Neural crest cell (in vitro differentiated cells): ENCODE measurements at places on chromosomes 7 and 10. TPM values are rescaled to one million over a fixed set of nuclear protein-coding genes. Genes with fewer than 3 reads are reported as not detected.
A peak's percentile ranks its signal among the peaks of the same experiment; 100 is the strongest.

The LBX1 gene
- total RNA-seq: 1.0 and 1.1 TPM in 2 replicates

The STK32C gene
- total RNA-seq: 19.6 and 21.9 TPM in 2 replicates

The STEAP1 gene
- 2.4 and 3.3 TPM in 2 replicates for total RNA-seq

The CPA4 gene
- total RNA-seq: 0.41 and 0.72 TPM in 2 replicates

The CACNA2D1 gene
- 3.1 and 4.5 TPM in 2 replicates for total RNA-seq

The BTBD16 gene
- not detected in 2 replicates for total RNA-seq

The CPN1 gene
- not detected in 2 replicates for total RNA-seq

The MYPN gene
- total RNA-seq: not detected in 2 replicates

The EXOC6 gene
- total RNA-seq: 16.5 and 17.2 TPM in 2 replicates

The ELFN1 gene
- 8.5 and 9.4 TPM in 2 replicates for total RNA-seq

The CYP26C1 gene
- total RNA-seq: 0.30 and 0.37 TPM in 2 replicates

The SPOCK2 gene
- 1.4 and 1.5 TPM in 2 replicates for total RNA-seq

The SLC18A3 gene
- total RNA-seq: 16.7 and 17.9 TPM in 2 replicates

DNA sequence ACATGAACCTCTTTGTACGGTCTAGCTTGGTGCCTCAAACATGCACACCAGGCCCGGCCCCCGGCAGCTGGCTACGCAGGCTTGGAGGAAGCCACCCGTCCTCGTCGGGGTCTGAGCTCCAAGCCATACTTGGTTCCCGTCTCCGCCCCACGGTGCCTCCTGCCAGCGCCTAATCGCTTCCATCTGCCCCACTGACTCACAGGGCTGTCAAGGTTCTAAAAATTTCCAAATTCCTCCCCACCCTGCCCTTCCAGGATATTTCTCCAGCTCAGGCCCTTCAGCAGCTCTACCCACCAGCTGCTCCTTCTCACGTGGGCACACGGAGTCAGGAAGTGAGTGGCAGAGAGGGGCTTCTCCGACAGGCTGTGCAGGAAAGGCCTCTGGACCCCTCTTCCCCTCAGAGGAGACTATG, 38.8 kb downstream of the TMEM270 start:
- peaks cover 3% of the 10 kb centered on the region for H3K36me3 ChIP-seq
- peaks cover 5% of the 10 kb centered on the region for H3K4me1 ChIP-seq
- no peak overlapping the region for H3K4me3 ChIP-seq
- H3K27ac ChIP-seq: no peak overlapping the region

DNA sequence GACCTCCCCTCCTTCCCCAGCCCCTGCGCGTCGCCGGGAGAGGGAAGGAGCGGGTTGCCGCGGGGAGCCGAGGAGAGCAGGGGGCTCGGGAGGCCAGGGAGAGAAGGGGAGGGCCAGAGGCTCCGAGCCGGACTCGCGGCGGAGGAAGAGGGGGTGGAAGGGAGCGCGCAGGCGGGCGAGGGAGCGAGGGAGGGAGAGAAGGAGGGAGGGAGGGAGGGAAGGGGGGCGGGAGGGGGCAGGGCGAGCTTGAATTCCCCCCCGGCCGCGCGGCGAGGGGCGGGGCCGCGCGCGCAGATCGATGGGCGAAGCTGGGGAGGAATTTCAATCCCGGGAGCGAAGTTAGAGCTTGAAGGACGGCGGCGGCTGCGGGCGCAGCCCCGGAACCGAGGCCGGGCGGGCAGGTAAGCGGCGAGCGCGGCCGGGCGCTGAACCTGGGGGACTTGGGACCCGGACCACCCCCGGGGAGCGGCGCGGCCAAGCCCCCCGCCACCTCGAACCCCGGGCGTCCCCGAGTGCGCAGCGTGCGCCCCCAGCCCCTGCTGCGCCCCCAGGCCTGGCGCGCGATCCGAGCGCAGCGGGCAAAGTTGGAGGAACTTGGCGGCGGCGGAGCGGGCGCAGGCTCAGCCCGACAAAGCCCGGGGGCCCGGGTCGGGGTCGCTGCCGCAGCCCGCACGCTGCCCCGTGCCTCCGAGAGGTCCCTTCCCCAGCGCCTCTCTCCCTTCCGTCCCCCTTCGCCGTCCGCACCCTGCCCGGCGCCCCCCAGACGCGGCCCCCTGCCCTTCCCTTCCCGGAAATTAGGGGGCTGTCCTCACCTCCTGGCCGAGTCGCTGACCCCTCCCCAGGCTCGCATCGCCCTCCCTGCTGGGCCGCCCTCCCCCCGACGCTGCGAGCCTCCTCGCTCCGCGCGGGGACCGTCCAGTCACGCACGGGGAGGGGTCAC, at the start of gene ELFN1:
Gene ELFN1, plus strand, starts transcription at position 324 of the 940 bp plus-strand sequence. CDS start 74,320 bp downstream, outside the sequence.
- H3K4me1 ChIP-seq: peaks cover 5% of the 10 kb centered on the region
- peak; percentile 61 for DNase-seq
- H3K27me3 ChIP-seq: peaks cover 32% of the 10 kb centered on the region
- peak within 1 kb of the TSS; percentile 75 for H3K4me3 ChIP-seq
- H3K36me3 ChIP-seq: no peaks in the 10 kb centered on the region

- peaks cover 4% of the 10 kb centered on the region for H3K36me3 ChIP-seq
- peaks cover 18% of the 10 kb centered on the region for H3K4me1 ChIP-seq
- DNase-seq: no peak
- H3K27ac ChIP-seq: no peak overlapping the region
- no peak overlapping the region for H3K4me3 ChIP-seq
These were observed 75.5 kb downstream of the ARHGAP22 start for GRCh38 chr10:48529331-48529730.

GRCh38 chr10:43082087-43082486, 5.2 kb downstream of the RET start:
- H3K36me3 ChIP-seq: no peaks in the 10 kb centered on the region
- no peaks in the 10 kb centered on the region for H3K4me1 ChIP-seq
- peaks cover 45% of the 10 kb centered on the region for H3K27me3 ChIP-seq
- no peak overlapping the region for H3K27ac ChIP-seq
- no peak overlapping the region for H3K4me3 ChIP-seq

DNA sequence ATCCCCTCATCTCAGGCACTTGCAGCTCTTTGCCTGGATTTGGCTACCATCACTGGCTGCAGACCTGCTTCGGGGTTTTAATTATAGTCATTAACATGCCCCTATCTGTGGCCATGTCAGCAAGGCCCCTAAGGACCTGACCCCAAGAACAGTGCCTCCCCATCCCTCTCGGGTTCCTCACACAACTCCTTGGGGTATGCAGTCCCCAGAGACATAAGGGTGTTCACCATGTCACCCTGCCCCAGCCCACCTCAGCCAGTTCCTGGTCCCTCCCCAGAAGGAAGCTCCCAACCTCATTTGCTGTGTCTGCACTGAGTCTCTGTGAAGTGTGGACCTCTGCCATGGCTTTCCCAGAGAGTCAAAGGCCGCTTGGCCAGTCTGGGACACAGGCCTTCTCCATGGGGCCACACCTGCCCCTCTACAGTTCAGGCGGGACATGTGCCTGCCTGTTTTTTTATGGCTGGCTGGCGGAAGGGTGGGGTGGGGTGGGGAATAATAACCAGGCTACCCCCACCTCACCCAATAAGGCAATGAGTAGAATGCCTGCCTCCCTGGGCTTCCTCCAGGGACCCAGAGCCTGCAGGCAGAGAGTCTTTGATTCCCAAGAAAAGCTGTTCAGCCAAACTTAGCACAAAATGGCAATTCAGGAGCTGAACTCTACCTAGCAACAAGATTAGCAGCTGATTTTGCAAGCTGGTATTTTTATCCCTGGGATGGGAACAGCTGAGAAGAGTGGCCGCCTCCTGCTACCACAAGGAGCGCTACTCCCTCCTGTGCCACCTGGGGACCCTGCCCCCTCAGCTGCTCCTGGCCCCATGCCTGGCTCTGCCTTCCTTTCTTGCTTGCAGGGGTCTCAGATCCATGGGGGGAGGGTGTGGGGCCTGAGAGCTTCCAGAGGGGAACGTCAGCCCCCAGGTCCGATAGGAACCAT, 23.7 kb upstream of the CAMK2B start:
- DNase-seq: no peak
- H3K36me3 ChIP-seq: no peaks in the 10 kb centered on the region
- H3K27ac ChIP-seq: no peak overlapping the region
- no peaks in the 10 kb centered on the region for H3K4me1 ChIP-seq
- H3K4me3 ChIP-seq: no peak overlapping the region

GRCh38 chr10:31927884-31928548, 615 bp downstream of the ARHGAP12 start:
- H3K27ac ChIP-seq: peak overlapping the region; percentile 78
- H3K4me3 ChIP-seq: peak overlapping the region; percentile 92
- no peaks in the 10 kb centered on the region for H3K27me3 ChIP-seq
- H3K36me3 ChIP-seq: peaks cover 4% of the 10 kb centered on the region
- H3K4me1 ChIP-seq: peaks cover 35% of the 10 kb centered on the region

DNA sequence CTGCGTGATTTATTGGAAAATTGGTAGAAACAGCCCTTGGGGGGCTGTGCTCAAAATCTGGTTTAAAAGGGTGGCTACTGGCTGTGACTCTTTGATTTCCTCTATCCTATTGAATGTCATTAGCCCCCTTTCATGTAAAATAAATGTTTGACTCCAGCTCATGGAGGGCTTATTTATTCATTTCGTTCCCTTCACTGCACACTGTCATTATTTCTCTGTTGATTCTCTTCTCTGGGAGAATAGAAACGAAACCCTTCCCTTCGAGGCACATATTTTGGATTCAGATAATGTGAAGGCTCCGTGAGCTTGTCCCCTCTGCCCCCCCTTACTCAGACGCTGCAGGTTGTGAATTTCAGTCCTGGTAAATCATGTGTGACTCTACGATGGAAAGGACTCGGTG, 203.9 kb upstream of the GPR26 start:
- H3K27me3 ChIP-seq: no peaks in the 10 kb centered on the region
- H3K27ac ChIP-seq: no peak overlapping the region
- no peak overlapping the region for H3K4me3 ChIP-seq
- H3K4me1 ChIP-seq: peaks cover 10% of the 10 kb centered on the region

DNA sequence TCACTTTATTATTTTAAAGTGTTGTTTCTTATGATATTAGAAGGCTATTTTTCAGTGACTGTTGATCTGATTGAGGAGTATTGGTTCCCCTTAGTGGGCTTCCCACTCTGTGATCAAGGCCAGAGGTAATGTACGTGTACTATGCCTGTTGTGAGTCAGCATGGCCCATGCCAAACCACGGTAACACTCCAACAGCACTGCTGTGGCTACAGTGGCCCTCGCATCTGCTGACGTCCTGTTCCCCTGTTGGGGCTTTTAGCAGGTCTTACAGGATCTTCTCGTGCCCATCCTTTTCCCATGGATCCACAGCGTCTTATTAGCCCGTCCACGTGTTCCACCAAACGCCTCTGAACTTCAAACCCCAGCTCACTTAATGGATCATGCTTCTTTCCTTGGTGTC, 964.6 kb upstream of the CELF2 start:
- no peak for DNase-seq
- no peaks in the 10 kb centered on the region for H3K27me3 ChIP-seq
- no peak overlapping the region for H3K27ac ChIP-seq
- no peaks in the 10 kb centered on the region for H3K4me1 ChIP-seq

- H3K4me3 ChIP-seq: no peak overlapping the region
- H3K27ac ChIP-seq: no peak overlapping the region
- peaks cover 12% of the 10 kb centered on the region for H3K4me1 ChIP-seq
- DNase-seq: no peak
- peaks cover 4% of the 10 kb centered on the region for H3K36me3 ChIP-seq
- peaks cover 4% of the 10 kb centered on the region for H3K27me3 ChIP-seq
These were observed 55.6 kb downstream of the MRPL32 start for GRCh38 chr7:42987648-42988214.

- no peak overlapping the region for H3K4me3 ChIP-seq
- peaks cover 19% of the 10 kb centered on the region for H3K36me3 ChIP-seq
- no peaks in the 10 kb centered on the region for H3K27me3 ChIP-seq
- H3K4me1 ChIP-seq: peaks cover 12% of the 10 kb centered on the region
These were observed 1033.4 kb downstream of the SORCS3 start for GRCh38 chr10:105674448-105674847.

DNA sequence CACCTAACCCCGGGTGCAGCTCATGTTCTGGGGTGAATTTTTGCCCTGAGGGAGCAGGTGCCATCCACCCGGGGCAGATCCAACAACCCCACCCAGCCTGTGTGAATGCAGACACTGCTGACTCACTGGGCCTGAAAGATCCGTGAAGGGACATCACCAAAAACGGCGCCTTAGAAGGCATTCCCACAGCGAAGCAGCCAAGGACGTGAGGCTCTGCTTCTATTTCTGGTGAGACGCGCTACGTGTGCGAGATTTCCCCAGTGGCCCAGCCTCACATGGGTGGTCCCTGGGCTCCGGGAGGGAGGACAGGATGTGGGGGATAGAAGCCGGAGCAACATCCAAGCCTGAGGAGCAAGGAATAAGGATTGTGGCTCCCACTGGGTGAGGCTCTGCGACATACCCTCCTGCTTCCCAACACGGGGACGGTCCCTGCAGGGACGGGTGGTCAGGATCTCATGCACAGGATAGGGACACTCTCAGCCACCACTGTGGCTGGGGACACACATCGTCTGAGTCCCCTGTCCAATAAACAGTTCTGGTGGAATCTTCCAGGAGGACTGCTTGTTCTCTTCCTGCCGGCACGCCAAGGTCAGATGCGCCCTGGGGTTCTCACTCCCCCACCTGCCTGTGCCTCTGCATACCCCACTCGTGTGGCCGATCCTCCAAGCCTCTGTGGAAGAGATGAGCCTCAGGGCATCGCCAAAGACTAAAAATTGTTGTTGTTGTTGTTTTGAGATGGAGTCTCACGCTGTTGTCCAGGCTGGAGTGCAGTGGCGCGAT, 70.2 kb downstream of the ZRANB1 start:
- H3K27ac ChIP-seq: peak overlapping the region; percentile 84
- H3K27me3 ChIP-seq: no peaks in the 10 kb centered on the region
- peaks cover 8% of the 10 kb centered on the region for H3K36me3 ChIP-seq
- peaks cover 41% of the 10 kb centered on the region for H3K4me1 ChIP-seq
- DNase-seq: no peak

GRCh38 chr7:126424985-126425384, 827.8 kb downstream of the GRM8 start:
- no peak for DNase-seq
- H3K4me1 ChIP-seq: no peaks in the 10 kb centered on the region
- no peak overlapping the region for H3K4me3 ChIP-seq
- no peaks in the 10 kb centered on the region for H3K36me3 ChIP-seq

DNA sequence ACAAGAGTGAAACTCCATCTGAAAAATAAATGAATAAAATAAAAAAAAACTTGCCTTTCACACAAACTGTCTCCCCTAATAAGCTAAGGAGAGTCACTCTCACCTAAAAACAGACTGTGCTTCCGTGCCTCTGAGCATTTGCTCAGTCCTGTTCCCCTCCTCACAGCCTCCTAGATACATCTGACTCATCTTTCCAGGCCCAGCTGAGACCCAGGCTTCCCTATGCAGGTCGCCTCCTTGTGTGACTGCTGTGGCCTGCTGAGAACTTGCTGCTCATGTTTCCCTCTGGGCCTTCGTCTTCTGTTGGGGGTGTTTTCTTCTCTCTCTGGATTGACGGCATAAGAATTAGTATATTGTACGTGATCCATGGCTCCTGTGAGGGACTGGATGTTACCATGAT, 777.7 kb downstream of the LRMDA start:
- H3K36me3 ChIP-seq: no peaks in the 10 kb centered on the region
- no peaks in the 10 kb centered on the region for H3K27me3 ChIP-seq
- H3K4me3 ChIP-seq: no peak overlapping the region
- no peak for DNase-seq
- H3K4me1 ChIP-seq: peaks cover 10% of the 10 kb centered on the region

- H3K4me1 ChIP-seq: no peaks in the 10 kb centered on the region
- H3K27me3 ChIP-seq: no peaks in the 10 kb centered on the region
- no peak overlapping the region for H3K27ac ChIP-seq
- DNase-seq: no peak
These were observed 209.5 kb upstream of the INHBA start for GRCh38 chr7:41912426-41912825.

GRCh38 chr7:22146961-22147512, 201.3 kb upstream of the CDCA7L start:
- peaks cover 7% of the 10 kb centered on the region for H3K36me3 ChIP-seq
- no peak overlapping the region for H3K4me3 ChIP-seq
- no peak for DNase-seq

- peaks cover 11% of the 10 kb centered on the region for H3K4me1 ChIP-seq
- no peaks in the 10 kb centered on the region for H3K27me3 ChIP-seq
- peaks cover 7% of the 10 kb centered on the region for H3K36me3 ChIP-seq
- H3K27ac ChIP-seq: peak overlapping the region; percentile 30
- no peak overlapping the region for H3K4me3 ChIP-seq
These were observed 25.2 kb upstream of the PRR15 start for GRCh38 chr7:29538389-29538788.
